NCI-H526 treated with DMSO at 0.1 percent for 48 hours (cell line): ENCODE measurements at places on chromosomes 2 and 18.
A peak's percentile ranks its signal among the peaks of the same experiment; 100 is the strongest.

DNA sequence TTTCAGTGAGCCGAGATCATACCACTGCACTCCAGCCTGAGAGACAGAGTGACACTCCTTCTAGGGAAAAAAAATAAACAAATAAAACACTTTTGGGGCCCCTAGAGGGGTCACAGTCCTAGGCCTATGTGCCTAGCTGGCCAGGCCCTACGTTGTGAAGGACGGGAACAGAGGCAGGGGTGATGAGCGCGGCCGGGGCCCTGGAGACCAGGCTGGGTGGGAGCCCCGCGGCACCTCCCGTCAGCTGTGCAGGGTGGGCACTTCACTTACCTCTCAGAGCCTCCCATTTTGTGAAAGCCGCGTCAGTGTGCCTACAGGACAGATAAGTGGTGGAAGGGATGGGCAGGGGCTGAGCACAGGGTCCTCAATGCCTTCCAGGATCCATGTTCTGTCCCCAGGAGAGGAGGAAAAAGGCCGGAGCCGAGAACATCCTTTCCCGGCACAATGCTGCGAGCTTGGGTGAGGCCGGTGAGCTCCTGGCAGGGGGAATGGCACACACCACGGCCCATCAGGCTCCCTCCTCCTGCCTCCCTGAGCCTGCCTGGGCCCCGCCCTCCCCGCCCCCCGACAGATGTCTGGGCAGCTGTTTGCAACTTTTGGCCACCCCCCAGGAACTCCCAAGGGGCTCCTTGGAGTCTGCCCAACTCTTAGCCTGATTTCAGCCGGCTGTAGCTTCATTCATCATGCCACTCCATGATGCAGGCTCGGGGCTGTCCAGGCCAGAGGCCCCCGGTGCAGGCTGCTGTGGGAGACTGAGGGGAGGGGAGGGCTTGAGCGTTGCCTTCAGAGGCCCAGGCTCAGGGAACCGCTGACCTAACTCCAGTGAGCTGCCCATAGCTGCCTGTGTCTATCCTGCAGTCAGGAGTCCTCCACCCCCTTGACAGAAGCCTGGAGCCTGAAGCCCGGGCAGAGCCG, 196.5 kb downstream of the TFCP2L1 start:
- DNase-seq: no peak

DNA sequence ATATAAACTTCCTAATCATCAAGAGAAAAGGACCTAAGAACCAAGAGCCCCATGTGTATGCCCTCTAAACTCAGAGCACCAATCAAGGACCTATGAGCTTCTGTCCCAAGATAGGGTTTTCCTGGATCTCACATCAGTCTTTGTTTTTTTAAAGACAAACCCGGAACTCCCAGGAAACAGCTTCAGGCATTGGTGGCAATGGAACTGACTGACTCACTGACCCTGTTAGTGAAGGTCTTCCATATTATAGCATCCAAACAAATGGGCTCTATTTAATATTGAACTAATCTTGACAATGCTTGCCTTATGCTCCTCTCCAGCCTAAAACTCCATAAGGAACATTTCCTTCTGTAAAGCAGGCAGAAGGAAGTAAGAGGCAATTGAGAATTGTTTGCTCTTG, 63.5 kb upstream of the RPE start:
- no peak for DNase-seq

- DNase-seq: no peak
These were observed 132.0 kb upstream of the HDAC4 start for GRCh38 chr2:239532859-239533258.

GRCh38 chr2:37843556-37843955, 81.5 kb upstream of the RMDN2 start:
- DNase-seq: no peak

GRCh38 chr2:109604597-109604996, 9.2 kb downstream of the SEPTIN10 start:
- no peak for DNase-seq

DNA sequence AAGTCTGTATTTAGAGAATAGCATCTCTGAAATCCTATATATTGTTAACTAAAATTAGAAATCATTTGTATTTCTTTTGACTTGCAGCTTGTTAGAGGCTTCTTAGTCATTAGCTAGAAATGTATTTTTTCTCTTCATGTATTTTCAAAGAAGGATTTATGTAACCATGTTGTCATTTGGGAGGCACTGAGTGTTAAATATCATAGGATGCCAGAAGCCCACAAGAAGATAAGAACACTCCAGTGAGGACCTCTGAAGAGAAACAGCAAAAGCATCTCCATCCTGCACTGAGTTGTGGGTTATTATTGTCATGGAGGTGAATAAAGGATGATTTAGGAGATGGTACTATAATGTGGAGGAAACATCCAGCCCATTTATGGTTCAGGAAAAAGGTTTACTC, 93.5 kb downstream of the UBE2E3 start:
- DNase-seq: no peak

- peak; percentile 19 for DNase-seq
These were observed 6.6 kb upstream of the PTMA start for GRCh38 chr2:231701456-231702373.

DNA sequence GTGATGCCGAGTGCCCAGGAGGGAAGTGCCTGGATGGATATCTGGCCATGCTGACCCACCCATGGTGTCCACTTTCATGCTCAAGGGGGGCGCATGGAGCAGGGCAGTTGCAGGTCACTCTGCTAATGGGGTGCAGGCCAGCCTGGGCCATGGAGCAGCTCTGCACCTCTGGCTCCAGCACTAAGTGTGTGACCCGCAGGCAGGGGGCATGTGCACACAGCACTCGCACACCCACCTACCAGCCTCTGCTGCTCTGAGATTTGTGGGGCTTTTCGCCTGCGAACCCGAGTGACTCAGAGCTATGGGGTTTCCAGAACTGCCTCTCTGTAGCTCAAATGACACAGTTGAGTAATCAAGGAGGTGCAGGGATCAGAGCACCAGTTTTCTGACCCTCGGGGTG, 66.2 kb downstream of the CYP26B1 start:
- no peak for DNase-seq

DNA sequence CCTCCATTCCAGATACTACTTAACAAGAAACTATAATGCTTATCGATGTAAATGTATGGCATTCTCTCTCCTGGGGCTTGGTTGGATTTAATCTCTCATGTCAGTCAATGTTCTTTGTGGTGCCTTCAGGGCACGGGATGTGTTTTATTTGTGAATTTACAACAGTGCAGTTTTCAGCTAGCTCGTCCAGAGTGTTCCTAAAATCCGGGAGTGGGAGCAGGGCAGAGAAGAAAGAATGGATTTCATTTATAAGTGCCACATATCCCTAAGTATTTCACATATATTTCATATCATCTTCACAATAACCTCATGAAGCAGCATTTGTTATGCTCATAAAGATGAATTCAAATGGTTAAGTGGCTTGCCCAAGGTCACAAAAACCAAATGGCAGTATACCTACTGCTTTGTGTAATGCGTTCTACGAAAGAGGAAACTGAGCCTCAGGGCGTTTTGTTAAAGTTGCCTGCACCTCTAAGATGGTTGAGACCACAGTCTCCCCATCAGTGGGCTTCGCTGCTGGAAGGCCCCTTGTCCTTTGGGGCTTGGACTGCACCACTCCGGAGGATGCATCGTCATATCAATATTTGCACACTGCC, 134.7 kb upstream of the MGAT5 start:
- DNase-seq: no peak

DNA sequence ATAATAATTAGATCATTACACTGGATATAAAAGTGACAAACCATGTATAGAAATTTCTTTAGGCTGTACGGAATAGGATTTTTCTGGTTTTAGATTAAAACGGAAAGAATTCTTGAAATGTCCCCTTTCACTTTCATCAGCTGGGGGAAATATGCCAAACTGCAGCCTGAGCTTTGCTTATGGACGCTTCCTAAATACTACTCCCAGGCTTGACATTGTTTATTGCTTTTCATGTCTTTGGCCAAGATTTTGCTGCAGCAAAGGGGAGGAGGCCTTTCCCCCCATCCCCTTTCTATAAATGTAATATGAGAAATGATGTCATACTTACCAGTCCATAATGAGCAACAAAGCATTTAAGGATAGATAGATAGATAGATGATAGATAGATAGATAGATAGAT, 158.4 kb downstream of the MAP2 start:
- DNase-seq: no peak

DNA sequence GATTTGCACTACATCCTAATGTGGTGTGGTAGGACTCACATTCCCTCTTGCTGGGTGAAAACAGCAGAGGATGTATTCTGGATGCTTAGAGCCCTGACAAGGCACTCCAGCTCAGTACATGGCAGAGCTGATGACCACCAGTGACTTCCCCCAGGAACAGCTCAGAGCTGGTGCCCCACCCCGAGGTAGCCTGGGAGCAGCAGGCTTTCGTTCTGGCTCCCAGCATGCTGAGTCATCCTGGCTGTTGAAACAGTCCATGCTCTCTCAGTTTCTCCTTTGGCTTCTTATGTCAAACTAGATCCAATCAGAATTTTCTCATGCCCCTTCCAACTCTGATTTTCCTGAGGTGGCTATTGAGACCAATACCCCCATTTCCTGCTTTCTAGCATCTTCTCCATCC, 438.2 kb downstream of the NBAS start:
- DNase-seq: no peak

DNA sequence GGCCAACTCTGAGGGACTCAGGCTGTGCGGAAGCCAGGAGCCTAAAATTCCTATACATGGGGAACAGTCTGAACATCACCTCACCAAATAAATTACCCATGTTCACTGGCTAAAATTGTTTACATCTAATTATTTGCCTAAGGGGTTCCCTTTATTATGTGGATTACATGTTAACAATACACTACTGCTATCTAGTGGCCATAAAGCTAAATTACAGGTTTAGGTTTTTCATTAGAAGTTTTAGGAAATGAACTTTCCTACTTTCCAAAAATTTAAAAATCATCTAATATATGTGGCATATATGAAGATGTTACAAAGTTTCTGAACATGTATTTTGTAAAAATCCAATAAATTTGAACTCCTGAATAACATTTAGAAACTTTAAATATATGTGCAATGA, 40.3 kb downstream of the PLA2R1 start:
- DNase-seq: no peak

DNA sequence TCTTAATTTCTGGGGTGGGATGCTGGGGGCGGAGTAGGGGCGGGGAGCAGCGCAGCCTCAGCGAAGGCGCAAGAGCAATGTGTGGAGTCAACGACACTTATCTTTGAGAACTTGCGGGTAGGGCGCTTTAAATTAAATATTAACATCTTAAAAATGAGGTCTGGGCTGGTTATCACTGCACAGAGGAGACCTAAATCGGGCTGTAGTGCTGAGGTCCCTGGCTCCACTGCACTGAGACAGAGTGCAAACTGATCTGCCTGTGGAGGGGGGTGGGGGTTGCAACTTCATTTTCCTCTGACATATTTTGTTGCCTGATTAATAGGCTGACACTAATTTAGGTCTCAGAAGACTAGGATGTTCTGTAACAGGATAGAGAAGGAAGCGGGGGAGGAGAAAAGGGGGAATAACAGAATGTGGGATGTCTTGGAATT, 253.0 kb upstream of the FANCL start:
- no peak for DNase-seq

- DNase-seq: peak; percentile 51
These were observed 636.2 kb downstream of the NRXN1 start for GRCh38 chr2:50395605-50396297.

DNA sequence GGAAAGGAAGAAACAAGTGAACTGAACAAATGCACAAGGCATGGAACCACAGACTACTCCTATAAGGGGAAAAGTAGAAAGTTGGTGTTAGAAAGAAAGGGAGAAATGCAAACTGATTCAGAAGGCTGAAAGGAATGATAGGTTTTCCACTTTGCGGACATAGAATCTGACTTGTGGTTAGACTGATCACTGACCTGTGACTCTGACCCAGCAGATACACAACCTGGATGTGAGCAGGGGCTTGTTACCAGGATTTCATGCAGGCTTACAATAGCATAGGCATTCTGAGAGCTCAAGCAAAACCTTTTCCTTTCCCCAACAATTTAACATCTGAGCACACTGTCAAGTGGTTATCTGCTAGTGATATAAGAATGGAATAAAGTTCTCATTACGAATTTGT, 237.0 kb upstream of the CDH20 start:
- no peak for DNase-seq

DNA sequence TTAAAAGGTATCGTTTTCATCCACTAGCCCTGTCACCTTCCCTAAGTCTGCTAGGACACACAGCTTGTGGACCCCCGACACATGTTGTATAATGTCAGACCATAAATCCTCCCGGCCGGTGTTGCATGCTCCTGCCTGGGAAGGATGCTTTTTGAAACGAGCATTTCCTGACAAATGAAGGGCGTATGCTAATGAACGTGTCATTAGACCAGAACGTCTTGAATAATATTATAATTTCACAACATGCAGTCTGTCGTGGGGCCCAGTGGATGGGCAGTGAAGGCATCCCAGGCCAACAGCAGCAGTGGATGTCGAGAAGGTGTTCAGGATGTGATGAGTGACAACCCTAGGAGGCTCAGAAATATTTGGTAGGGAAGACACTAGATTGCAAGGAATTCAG, 7.5 kb downstream of the CHRNA1 start:
- no peak for DNase-seq

- DNase-seq: no peak
These were observed 48.3 kb upstream of the ACAA2 start for GRCh38 chr18:49861659-49862058.

DNA sequence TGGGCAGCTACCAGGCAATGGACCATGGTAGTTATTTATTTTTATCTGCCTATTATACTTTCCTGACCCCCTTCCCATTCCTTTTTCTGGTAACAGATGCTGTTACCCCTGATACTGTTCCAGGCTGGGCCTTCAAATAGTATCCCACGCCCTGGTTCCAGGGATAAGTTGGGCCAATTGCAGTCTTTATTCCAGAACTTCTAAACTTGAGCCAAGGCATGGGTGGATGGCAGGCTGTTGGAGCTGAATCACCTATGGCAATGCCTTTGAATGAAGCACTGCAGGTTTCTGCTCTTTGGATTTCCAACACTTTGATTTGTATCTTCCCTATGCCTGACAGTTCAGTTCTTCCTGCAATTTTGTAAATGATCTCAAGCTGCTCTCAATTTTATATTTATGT, 99.2 kb upstream of the LHCGR start:
- no peak for DNase-seq

- DNase-seq: no peak
These were observed 103.0 kb upstream of the SNTG2 start for GRCh38 chr2:847669-848068.

GRCh38 chr2:61763605-61764034, 90.2 kb downstream of the FAM161A start:
- no peak for DNase-seq

- DNase-seq: peak; percentile 31
These were observed 43.8 kb upstream of the SCN9A start for GRCh38 chr2:166419616-166419934.

DNA sequence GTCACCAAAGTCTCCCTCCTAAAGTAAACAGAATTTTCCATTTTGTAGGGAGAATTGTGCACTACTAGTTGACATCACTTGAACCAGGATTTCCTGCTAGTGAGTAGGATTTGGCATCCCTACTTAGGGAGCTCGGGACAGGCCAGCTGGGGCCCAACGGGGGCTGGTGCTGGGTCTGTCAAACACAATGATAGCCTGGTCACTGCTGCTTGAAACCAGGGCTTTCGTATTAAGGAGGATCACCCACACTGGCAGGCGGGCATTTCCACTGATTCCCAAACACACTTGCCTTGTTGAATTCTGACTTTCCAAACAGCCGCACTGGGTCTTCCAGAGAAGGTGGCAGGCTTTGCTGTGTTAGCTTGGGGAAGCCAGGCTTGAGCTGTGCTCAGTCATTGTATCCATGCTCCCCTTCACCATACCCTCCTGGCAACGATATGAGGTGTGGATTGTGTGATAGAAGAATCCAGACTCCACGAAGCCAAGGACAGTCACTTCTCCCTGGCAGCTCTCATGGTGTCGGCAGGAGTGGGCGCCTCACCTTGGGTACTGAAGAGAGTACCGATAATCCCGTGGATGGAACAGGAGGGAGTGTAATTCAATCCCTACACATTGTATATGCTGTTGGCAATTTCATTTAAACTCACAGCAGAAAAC, 7.5 kb downstream of the GDF7 start:
- no peak for DNase-seq
